A549 (cell line): ENCODE measurements at places on chromosomes 16 and 17.

DNA sequence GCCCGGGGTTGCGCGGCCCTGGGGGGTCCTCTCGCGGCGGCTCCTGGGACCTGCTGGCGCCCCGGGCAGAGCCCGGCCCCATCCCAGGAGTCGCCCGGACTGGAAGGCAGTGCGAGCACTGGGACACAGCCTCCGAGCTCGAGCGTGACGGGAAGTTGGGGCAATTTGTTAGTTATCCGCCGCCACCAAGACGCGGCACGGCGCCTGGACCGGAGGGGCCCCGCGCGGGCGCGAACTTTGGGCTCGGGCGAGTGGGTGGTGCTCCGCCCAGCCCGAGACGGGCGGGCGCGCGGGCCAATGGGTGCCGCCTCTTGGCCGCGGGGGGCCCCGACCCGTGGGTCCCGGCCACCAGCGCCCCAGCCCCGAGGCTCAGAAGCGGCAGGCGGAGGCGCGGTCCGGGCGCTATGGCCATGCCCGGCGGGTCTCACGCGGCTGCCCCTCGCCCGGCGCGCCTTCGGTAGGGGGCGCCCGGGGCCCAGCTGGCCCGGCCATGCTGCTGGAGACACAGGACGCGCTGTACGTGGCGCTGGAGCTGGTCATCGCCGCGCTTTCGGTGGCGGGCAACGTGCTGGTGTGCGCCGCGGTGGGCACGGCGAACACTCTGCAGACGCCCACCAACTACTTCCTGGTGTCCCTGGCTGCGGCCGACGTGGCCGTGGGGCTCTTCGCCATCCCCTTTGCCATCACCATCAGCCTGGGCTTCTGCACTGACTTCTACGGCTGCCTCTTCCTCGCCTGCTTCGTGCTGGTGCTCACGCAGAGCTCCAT, at the start of gene ADORA2B:
ADORA2B (plus strand) TSS at position 372 of the 768 bp plus-strand sequence; CDS start at position 491, 119 bp downstream.
- peak; percentile 91 for DNase-seq

- peak; percentile 36 for DNase-seq
These were observed 737 bp downstream of the DHRS13 start for GRCh38 chr17:28901866-28902818.

GRCh38 chr17:53804437-53804836, 18.3 kb upstream of the KIF2B start:
- no peak for DNase-seq

GRCh38 chr17:28871056-28871579, 16.3 kb downstream of the ERAL1 start:
- DNase-seq, result no peak

- no peak for DNase-seq
These were observed 35.4 kb upstream of the CNTNAP4 start for GRCh38 chr16:76241755-76242154.
